ENCODE measurements at places on chromosomes 13 and 19.

DNA sequence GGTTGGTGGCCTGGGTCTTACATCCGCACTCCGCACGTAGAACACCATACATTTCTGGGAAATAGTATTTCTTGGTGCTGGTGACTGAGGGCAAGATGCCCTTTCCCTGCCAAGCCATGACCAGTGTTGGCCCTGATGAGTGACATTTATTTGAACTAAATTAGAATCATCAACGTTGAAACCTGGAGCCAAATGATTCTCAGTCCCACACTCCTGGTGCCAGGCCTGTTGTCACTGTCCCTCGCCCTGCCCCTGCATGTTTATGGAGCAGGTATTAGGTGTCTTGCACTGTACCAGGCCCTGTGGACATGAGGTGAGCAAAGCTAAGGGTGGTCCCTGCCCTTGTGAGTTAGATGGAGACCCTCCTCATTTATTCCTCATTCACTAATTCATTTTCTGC is 5.8 kb downstream of the CHST8 start:
- no peak for DNase-seq

DNA sequence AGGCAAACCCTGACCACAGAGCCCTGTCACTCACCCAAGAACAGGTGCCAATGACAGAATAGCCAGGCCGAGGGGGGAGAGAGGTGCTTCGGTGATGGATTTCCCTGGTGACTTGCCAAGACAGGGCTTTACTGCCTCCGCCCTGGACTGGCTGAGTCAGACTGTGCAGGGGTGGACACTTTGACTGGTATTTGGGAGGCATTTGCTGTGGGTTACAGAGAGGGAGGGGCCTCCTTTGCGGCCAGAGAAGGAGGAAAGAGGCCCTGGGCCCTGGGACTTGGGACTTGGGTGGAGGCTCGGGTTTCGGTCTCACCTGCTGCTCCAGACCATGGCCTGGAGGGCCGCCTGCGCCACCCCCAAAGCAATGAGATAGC is 4.6 kb upstream of the EPS8L1 start:
- no peak for DNase-seq

GRCh38 chr19:11130824-11131455 is 24.6 kb downstream of the SPC24 start:
- DNase-seq = no peak

DNA sequence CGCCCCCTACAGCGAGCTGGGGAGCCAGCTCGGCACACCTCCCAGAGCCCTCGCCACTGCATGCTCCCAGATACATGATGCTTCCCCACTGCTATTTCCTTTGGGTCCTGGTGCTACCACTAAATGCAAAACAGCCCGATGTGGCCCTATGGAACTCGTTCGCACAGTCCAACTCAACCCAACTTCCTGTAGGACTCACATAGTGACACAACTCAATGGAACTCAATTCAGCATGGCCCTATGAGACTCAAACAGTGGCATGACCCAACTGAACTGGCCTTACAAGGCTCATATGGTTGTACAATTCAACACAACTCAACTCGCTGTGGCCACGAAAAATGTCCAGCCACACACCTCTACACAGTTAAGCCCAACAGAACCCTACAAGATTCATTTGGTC is 3.5 kb downstream of the KCNA7 start:
- DNase-seq = no peak

DNA sequence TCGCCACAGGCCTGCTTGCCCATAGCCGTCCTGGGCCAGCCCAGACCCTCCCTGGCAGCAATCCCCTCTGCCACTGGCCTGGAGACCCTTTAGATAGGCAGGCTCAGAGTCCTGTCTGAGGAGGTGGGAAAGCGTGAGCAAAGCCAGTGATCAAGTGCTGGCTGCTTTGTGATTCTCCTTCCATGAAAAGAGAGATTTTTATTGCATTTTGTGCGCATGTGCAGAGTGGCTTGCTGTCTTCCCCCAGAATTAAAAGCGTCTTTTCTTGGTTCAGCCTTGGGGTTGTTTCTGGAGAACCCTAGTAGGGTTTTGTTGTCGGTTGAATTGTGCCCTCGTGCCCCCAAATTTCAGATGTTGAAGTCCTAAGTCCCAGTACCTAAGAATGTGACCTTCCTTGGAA is 44.9 kb upstream of the DCT start:
- DNase-seq = no peak

GRCh38 chr13:99031832-99032231 is 54.0 kb upstream of the DOCK9 start:
- DNase-seq = no peak

- no peak for DNase-seq
Measured at GRCh38 chr13:88862095-88862620, 1191.0 kb downstream of the SLITRK5 start.

DNA sequence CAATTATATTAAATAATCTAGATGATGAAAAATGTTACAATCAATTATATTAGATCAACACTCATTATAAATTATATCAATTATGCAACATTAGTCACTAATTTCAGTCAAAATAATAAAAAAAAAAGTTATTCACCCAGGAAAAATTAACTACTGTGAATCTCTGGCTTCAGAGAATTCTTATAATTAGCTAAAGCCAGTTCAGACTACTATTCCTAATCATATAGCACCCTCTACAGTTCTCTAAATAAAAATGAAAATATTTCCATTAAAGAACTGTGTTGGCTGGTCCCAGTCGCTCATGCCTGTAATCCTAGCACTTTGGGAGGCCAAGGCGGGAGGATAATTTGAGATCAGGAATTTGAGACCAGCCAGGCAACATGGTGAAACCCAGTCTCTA is 33.0 kb downstream of the XPO4 start:
- no peak for DNase-seq

Data from vagina (tissue), 2 donors.